ENCODE measurements at places on chromosomes 3 and 15.

GRCh38 chr3:17356585-17356984, 385.8 kb downstream of the TBC1D5 start:
- DNase-seq: no peak

DNA sequence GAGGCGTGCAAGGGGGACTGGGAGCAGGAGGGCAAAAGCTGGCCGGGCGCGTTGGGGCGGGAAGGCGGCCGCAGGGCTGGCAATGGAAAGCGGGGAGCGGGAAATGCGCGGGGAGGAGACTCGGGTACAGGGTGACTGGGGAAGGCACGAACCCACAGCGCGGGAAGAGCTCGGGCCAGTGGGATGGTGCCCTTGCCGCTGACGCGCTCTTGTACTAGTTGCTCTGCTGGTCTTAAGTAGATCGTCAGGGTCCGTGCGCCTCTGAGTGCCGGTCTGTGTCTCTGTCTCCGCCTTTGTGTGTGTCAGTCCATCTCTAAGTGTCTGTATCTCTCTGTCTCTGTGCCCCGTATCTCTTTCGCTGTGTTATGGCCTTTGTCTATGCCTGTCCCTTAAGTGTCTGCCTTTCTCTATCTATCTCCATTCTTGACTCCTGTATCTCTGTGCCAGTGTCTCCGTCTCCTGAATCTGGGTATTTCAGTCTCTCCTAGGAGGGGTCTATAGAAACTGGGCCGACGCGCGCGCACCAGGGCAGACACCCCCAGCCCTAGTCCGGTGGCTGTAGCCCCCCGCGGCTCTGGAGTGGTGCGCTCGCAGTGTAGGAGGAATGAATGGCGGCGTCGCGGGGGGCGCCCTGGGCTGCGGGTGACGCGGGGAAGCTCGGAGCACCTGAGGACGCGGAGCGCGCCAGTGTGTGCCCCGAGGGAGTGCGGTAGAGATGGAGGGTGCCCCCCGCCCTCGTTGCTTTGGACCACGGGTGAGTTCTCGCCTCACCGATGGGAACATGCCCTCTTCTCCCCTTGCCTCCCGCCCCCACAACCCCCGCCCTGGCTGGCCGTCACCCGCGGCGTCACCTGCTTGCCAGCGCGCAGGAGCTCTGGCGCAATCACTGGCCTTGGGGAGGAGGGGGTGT, 756 bp upstream of the CAMK2N2 start:
- DNase-seq: peak; percentile 23

GRCh38 chr3:120077731-120078130, 16.5 kb downstream of the GSK3B start:
- no peak for DNase-seq

- no peak for DNase-seq
Measured at GRCh38 chr3:115322901-115323300, 175.8 kb upstream of the ZBTB20 start.

GRCh38 chr3:142027735-142028134, 121.6 kb downstream of the TFDP2 start:
- DNase-seq: peak; percentile 13
